Stimulated activated CD8-positive, alpha-beta memory T cell treated with anti-CD3 and anti-CD28 coated beads, Interleukin-4, amount 100 ng/mL, for 4 hours (primary cell): ENCODE measurements at places on chromosomes 12 and 14.

GRCh38 chr14:99231161-99231849 lies 40.7 kb downstream of the BCL11B start:
- DNase-seq = no peak

DNA sequence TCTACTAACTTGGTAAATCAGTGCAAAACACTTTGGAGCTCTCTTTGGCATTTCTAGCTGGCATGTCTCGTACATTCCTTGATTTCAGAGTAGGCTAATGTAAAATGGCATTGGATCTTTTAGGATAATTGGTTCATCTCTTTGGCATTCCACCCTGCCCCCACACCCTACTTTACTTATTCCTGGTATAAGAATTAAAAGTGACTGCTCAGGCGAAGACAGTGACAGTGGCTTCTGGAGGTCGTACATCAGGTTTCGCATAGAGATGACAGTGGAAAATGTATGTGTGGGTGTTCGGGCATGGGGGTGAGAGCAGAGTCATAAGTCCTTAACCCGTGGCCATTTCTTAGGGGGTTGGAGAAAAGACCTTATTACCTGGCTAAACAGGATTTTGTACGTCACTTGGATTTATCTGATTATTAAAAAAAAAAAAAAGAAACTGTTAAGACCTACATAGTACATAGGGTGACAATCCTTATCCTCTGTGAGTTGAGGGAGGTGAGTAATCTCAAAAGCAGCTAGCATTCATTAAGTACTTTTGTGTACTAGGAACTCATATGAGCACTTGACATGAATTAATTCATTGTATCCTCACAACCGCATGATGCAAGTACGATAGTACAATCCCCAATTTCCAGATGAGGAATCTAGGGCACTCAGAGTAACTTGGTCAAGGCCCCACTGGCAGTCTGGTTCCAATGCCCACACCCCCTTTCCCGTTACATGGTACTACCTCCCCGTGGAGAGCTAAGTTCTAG lies 22.4 kb upstream of the KCNK13 start:
- no peak for DNase-seq

- no peak for DNase-seq
These were observed 7.5 kb upstream of the ZFP36L1 start for GRCh38 chr14:68800390-68800789.

DNA sequence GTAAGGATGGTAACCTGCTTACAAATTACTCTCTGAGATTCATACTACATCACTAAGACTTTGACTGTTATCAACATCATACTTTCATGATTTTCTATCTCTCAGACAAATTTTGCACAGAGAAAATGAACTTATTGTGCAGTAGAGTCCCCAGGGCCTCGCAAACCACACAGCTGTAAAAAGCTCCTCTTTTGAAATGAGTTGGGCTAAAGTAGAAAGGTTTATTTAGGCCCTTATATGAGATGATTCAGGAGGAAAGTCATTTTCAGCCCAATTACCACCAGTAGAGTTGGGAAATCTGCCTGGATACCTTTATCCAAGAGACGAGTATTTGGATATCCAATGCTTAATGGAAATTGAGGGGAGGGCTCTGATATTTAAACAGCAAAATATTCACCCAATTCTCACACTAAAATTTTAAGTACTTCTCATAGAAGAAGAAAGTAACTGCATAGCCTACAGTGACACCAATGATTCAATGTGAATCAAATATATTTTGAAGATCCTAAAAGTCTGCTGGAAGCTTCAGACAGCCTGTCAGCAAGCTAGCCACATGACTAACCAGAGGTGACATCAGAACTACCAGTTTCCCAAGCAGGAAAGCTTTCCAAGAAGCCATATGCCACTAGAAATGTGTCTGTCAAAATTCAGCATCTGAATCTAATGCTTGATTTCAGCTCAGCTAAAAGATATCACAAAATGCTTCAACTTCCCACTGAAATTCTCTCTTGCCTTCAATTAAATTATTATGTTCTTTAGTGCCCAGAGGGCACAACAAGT lies 190.1 kb upstream of the SYT1 start:
- DNase-seq = no peak

DNA sequence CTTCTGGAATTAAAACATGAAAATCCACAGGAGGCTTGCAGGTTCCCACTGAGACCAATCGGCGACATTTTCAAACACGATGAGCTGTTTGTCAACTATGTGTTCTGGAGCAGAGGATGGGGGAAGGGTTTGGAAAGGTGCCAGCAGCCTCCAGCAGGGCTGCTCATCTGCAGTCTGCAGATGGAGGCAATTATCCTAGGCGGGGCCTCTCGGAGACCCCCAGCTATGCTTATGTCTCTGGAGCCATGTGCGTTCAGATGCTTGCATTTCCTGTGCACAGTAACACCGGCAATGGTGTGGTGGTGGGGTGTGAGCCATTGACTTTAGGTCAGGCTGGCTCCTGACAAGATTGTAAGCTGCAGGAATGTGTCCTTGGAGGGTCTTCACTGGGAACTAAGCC lies 51.7 kb downstream of the RPH3A start:
- DNase-seq = no peak
